ENCODE measurements at places on chromosomes 6 and 20.

- no peak for DNase-seq
Observed at GRCh38 chr6:104943781-104944180, 13.1 kb upstream of the LIN28B start.

DNA sequence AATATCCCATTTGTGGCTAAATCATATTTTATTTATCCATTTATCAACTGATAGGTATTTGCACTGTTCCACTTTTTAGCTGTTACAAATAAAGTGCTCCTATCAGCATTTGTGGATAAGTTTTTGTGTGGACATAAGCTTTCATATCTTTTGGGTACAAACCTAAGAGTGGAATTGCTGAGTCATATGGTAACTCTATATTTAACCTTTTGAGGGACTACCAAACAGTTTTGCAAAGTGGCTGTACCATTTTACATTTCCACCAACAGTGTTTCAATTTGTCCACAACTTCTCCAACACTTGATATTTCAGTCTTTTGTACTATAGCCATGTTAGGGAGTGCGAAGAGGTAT is 23.6 kb upstream of the ECHDC1 start:
- no peak for DNase-seq

DNA sequence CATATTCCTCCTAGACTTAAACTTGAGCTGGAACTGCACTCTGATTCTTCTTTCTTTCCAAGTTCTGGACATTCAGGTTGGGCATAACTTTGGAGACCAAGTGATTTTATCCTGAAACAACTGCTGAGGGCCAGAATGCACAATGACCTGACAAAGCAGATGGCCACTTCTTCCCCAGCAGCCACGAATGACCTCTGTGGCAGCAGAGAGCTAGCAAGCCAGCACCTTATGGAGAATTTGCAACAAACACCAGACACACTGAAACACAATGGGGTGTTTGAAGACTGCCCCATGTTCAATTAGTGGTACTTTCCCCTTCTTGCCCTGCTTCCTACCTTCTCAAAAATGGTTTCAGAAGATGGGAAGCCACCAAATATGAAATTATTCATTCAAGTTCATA is 4.2 kb upstream of the TENT5A start:
- DNase-seq, result no peak

DNA sequence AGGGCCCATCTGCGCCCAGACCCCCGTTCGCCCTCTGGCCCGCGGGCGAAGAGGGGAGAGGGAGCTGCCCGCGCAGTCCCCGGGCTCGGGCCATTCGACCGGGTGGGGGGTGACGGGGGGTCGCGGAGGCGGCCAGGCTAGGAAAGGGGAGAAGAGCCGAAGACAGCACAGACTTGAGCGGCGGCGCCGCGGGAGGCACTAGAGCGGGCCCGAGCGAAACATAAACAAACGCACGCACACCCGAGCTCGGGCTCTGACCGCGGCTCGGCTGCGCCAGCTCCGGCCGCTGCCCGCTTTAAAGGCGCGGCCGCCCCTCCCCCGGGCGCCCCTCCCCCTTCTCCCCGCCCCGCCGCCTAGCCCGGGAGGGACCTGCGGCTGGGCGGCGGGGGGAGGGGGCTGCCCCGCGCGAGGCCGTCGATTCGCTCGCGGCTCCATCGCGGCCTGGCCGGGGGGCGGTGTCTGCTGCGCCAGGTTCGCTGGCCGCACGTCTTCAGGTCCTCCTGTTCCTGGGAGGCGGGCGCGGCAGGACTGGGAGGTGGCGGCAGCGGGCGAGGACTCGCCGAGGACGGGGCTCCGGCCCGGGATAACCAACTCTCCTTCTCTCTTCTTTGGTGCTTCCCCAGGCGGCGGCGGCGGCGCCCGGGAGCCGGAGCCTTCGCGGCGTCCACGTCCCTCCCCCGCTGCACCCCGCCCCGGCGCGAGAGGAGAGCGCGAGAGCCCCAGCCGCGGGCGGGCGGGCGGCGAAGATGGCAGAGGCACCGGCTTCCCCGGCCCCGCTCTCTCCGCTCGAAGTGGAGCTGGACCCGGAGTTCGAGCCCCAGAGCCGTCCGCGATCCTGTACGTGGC is at the start of gene FOXO3:
TSS of gene FOXO3 (plus strand) at position 455 of the 846 bp plus-strand sequence. CDS start at position 747, 292 bp downstream.
- DNase-seq, result peak; percentile 51

DNA sequence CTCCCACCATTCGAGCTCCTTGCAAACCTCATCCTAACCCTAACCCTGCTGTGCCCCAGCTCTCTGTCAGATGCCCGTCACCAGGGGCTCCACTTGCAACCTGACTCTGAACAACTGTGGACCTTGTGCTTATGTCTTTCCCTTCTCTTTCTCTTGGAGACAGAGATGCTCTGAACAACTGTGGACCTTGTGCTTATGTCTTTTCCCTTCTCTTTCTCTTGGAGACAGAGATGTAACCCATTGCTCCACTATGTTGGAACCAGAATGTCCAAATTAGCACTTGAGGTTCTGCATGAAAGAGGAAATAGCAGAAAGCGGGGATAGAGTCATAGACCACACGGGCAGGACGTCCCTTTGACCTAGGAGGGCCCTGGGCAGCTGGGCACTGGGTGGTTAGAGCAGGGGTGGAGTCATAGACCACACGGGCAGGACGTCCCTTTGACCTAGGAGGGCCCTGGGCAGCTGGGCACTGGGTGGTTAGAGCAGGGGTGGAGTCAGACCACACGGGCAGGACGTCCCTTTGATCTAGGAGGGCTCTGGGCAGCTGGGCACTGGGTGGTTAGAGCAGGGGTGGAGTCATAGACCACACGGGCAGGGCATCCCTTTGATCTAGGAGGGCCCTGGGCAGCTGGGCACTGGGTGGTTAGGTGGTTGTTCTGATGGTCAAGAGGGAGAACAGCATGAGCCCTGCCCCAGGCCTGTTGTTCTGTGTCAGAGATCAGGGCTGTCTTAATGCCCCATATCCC is 22.2 kb downstream of the PCMTD2 start:
- DNase-seq, result no peak

GRCh38 chr6:125379174-125379573 is 77.4 kb upstream of the HDDC2 start:
- no peak for DNase-seq

DNA sequence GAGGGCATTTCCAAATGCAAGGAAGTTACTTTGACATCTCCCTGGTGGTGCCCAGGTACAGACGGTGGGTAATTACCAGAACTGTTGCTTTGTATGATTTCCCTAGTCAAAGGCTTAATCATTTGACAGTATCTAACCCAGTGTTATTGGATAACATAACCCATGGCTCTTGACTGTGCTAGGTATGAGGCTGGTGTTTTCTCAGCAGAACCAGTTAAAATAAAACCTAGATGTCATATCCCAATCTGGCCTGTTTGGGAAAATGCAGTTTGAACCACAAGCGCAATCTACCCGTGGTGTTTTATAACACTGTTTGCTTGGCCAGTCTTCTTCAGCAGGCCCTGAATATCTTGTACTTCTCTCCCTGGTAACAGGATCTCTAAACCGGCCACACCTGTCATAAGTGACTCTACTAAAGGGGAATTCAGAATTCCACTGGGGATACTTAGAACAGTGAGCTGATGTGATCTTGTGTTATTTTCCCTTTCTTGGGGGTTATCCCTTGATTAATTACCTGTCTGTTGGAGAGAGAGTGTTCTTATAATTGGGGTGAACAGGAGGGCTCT is 32.8 kb downstream of the PPP1R14C start:
- no peak for DNase-seq

DNA sequence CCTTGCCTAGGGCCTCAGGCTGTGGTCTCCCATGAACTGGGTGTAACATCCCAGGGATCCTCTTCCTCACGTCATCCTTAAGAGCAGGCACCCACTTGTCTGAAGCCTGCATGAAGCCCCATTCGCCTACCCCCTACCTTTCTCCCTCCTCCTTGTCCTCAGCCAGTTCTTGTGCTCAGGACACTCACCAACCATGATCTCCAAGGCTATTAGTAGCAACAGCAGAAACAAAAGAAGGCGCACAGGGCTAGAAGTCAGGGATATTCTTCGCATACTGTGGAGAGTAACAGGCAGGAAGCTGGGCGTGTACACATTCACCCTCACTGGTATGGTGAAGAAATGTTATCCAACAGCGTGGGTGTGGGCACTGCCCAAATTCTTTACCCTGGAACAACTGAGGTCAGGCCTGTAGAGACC is 7.3 kb downstream of the RAET1E start:
- no peak for DNase-seq

DNA sequence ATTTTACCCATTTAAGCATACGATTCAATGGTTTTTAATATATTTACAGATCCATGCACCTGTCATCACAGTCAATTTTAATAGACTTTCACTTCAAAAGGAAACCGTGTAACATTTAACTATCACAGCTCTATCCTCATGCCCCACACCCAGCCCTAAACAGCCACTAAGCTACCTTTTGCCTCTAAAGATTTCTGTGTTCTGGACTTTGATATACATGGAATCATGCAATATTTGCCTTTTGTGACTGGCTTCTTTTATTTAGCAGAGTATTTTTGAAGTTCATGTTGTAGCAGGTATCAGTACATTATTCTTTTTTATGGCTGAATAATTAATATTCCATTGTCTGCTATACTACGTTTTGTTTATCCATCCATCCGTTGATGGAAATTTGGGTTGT is 50.3 kb upstream of the STX16 start:
- DNase-seq, result no peak

DNA sequence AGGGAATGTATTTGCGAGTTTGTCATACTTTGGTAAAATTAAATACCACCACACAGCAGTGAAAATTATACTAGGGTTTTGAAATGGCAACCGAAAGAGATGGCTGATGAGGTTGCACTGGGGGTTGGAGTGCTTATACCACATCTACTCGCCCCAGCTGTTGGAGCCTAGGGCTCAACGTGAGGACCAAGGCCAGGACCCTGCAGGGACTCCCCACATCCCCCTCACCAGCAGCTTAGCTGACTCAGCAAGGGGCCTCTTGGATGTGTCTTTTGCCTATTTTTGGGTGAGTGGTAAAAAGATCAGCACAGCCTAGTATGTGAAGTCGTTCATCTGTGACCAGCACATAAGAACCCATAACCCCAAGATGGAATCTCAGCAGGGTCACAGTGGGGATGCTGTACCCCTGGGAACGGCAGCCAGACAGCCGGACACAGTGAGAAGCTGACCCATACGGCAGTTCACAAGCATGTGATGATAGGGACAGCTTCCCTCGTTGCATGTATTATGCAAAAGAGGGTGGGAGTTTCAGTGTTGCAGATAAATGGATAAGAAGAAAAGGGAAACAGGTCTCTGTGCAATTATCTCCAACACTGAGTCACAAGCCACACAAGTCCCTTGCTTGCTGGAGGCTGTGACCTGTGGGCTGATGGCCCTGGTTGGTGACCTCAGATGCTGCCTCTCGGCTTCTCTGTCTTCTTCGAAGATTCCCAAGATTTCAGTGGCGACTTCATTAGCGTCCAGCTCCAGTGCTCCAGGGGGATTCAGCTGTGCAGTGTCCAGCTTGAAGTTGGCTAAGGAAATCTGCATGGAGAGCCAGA is 20.9 kb upstream of the SPO11 start:
- DNase-seq, result no peak

GRCh38 chr20:54474866-54475265 is 527 bp upstream of the DOK5 start:
- DNase-seq, result no peak

GRCh38 chr20:1394686-1395085 is 1.8 kb upstream of the FKBP1A start:
- no peak for DNase-seq

GRCh38 chr6:24574809-24575208 is 71.2 kb downstream of the KIAA0319 start:
- no peak for DNase-seq

- no peak for DNase-seq
Observed at GRCh38 chr6:21204951-21205350, 388.6 kb upstream of the SOX4 start.

DNA sequence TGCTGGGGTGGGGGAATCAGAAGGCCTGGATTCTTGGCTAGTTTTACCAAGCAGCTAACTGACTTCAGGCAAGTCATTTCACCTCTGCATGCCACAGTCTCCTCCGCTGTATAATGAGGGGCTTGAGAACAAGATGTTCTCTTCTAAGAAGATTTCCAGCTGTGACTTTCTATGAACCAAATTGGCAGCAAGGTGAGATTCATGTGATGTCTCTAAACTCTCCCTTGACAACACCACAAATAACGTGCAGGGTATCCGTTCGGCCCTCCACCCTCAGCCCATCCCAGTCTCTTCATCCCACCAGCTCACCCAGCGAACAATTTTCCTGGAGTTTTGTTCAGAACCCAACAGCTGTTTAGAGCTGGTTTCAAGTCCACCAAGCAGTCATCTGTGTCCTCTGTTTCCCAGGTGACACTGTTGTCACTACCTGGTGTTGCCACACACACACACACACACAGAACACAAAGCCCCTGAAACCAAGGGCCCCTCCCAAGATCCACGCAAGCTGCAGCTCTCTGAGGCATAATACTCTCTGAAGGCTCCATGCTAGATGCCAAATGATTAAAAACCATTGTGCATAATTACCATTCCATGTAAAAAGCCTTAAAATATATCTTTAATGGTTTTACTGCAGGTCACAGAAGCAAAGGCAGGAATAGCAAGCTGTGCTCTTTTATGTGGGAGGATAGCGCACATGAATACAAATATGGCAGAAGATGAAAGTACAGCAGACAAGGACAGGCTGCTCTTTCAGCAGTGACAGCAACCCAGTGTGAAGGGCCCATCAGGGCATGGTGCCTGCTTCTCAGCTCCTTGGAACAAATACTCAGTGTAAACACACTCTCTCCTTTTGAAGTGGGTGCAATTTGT is 48.2 kb downstream of the ARHGAP18 start:
- no peak for DNase-seq

DNA sequence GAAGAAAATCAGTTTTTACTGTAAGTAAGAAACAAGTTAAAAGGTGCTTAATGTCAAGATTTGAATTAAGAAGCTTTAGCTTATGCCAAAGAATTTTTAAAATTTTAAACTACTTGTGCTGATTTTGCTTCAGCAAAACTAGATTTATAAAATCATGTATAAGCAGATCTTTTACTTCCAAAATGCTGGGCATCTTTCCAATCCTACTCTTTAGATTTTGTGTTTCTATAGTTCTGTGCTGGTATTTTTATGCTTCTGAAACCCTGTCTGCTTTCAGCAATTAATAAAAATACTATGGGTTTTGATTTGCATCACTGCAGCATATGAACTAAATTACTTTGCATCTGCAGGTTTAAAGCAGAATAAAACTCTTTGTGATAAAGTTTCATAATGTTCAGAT is 238.6 kb upstream of the RNF217 start:
- DNase-seq, result no peak

GRCh38 chr20:56595746-56596475 is 33.2 kb upstream of the TFAP2C start:
- no peak for DNase-seq

DNA sequence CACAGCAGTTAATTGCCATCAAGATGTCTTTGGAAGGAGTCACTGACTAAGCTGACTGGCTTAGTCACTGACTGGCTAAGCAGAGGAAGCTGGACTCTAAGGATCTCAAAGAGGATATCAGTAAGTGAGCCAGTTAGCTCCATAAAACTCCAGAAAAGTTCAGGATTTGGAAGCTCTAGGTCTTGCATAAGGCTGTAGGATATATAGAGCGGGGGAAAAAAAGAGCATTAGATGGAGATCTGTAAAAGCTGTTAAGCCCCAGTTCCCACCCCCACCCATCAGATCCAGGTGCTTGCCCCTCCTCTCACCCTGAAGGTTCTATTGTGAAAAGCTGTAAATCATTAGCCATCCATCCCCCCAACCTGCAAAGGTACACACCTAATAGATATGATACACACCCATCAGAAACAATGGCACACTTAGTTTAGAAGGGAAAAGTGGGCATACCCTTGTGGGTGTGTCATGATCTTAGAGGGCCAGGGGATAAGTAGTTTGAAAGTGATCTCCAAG is 32.2 kb downstream of the CARMIL1 start:
- no peak for DNase-seq

GRCh38 chr6:38115626-38116008 is 296.1 kb downstream of the ZFAND3 start:
- DNase-seq, result no peak

Data from CD4-positive, alpha-beta T cell (primary cell).